ENCODE measurements at places on chromosomes 16 and 17.

GRCh38 chr16:684961-685696 is 995 bp upstream of the JMJD8 start:
- DNase-seq: no peak

DNA sequence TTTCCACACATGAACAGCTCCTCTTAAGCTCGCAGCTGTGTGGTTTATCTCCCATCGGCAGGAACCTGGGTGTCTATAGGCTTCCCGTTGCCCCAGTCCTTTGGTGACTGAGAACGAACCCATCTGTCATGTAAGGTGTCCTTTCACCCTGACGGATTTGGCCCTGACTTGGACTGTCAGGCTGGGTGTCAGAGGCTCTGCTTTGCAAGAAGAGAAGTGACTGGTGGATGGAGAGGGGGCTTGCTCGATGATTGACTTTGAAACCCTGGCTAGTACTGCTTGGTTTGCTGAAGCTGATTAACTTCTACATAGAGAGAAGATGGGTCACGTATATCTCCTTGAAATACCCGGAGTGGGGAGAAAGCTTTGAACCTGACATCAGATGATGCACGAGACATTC is 42.9 kb downstream of the COX4I1 start:
- DNase-seq: no peak

DNA sequence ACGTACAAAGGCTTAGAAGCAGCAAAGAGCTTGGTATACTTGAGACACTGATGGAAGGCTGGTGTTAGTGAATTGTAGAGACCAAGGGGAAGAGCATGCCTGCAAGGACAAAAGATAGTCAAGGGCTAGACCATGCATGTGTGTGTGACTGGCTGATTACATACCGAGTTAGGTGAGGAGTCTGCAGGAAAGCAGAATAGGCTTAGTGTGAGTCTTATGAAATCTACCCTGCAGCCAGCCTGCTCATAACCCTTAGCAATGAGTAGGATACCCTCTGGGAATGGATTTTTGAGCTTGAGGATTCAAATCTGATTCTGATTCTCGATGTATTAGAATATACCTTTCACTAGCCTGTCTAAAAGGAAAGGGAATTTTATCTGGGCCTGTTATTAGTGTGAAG is 77.0 kb downstream of the TANGO6 start:
- no peak for DNase-seq

DNA sequence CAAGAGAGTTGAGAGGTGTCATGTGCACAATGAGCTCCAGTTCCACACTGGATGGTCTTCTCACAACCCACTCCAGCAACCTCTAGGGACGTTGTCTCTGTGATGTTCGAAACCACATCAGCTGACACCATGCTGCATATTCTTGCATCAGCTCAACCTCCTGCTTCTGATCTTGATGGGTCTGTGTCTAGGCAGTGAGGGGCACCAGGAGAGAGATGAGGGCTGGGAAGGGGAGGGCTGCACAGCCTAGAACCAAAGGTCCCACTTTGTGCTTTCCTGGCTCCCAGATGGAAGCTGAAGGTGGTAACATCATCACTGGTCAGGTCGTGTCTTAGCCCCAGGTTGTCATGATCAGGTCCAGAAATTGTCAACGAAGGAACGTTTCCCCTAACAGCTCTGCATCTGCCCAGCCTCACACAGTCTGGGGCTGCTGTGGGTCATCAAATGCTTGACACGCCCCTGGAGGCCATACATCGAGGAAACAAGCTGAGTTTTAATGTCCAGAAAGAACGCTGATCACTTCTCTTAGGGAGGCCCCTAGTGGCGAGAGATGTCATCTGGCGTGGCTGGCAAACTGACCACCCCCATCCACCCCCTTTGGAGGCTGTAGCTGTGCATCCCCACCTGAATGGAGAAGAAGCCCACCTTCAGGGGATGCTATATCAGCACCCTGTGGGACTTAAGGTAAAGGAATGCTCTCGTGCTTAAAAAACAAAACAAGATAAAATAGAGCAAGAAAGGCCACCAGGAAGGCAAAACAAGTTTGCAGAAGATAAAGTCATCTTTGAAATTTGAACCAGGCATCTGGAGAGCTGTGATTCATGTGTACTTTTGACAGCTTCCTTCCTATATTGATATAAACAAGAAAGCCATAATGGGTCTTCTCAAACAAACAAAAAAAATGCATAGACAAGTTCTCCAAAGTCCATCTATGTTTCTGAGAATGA is 58.3 kb downstream of the WIPI1 start:
- DNase-seq: no peak

DNA sequence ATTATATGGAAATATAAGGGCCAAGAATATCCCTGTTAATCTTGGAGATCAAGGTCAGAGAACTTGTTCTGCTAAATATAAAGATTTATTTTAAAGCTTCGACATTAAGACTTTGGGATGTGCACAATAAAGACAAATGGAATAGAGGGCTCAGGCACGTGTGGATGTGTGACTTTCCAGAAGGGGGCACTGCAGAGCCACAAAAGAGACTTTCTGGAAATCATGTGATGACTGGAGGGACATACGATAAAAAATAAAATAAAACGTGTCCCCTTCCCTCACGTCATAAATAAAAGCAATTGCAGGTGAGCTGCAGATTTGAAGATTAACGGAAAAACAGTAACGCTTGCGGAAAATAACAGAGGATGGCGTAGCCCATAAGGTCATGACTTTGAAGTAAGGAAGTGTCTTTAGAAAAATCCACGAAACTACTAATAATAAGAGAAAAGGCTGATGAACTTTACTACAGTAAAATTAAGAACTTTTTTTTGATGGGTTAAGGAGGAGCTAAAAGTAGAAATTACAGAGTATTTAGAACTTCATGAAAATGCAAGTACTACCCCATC is 9.4 kb upstream of the ENGASE start:
- DNase-seq: no peak

GRCh38 chr16:27779641-27780164 is 229.8 kb downstream of the KATNIP start:
- no peak for DNase-seq

GRCh38 chr17:607361-608147 is 107.1 kb downstream of the VPS53 start:
- DNase-seq: no peak

DNA sequence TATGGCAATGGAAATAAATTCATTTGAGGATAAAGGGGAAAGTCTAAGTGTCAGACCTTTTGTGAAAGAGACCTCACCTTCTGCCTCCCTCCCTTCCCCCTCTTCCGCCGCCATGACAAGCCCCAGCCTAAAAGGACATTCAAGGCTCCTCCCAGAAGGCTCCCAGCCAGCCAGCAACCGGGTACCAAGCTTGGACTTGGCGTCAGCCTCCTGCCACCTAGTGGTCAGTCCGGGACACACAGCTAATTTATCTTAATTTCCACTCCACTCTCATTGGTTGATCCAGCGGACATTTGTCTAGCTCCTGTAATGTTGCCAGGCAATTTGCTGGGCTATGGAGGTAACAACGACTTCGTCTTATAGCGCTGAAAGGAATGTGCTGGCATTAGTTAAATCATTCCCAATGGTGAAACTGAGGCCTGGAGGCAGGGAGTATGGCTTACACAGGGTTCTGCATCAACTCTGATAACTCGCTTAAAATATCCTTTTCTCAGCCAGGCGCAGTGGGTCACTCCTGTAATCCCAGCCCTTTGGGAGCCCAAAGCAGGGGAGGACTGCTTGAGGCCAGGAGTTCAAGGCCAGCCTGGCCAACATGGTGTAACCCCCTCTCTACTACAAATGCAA is 19.3 kb upstream of the CLEC3A start:
- DNase-seq: no peak

DNA sequence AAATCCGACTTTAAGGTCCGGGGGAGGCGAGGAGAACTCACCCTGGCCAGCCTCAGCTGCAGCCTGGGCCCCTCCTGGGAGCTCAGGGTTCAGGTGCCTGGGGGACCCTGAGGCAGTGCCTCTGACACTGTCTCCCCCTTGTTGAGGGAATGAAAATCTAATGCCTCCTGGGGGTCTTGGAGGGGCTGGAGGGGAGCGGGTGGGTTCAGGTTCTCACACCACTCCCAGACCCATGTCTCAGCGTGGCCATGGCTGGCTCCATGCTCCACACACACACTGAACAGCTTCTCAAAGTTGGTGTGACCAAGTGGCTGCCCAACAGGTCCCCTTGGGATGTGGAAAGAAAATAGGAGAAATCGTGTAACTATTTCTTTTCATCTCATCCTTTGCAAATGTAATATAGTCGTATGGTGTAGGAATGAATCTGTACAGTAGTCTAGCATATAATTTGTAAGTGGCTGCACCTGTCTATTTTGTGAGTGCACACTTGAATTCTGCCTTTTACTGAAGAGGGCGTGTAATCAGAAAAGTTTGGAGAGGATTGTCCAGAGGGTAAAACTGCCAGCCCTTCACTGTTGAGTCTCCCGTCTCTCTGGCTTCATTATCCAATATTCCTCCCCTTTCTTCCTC is 788 bp upstream of the PRCD start:
- DNase-seq: no peak

- no peak for DNase-seq
Observed at GRCh38 chr17:72970246-72970645, 122.2 kb downstream of the SLC39A11 start.

- DNase-seq: no peak
Observed at GRCh38 chr16:50819706-50820105, 77.8 kb downstream of the CYLD start.

DNA sequence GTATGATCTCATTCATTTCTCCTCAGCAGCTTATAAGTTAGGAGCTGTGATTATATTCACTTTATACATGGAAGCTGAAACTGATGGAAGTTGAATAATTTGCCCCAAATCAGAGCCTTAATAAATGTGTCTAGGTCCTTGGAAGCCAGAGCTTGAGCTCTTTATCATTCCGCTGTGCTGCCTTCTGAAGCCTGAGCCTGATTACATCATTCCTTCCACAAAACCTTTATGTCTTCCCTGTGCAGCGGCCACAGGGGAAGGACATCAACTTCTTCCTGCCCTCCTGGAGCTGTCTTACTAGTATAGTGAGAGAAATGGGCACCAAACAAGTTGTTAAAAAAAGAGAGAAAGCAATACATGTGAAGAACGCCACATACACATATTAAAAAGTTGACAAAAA is 6.8 kb downstream of the TNRC6C start:
- no peak for DNase-seq

DNA sequence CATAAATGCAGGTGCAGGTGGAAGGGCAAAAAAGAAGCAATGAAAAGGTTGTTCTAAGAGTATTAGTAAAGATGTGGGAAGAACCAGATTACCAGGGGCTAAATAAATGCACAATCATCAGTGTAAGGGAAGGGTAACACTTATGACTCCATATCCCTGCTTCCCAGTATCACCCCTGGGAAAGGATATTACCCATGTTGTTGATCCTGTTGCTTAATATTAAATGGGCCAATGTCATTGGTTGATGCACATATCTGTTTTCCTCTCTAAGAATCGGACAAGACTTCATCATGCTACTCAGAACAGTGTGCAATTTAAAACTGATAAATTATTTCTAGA is 34.7 kb upstream of the ABCA6 start:
- no peak for DNase-seq

GRCh38 chr17:7217113-7217987 is 2.3 kb downstream of the DLG4 start:
- DNase-seq: no peak

- no peak for DNase-seq
Observed at GRCh38 chr16:72311426-72311825, 139.5 kb upstream of the PMFBP1 start.

DNA sequence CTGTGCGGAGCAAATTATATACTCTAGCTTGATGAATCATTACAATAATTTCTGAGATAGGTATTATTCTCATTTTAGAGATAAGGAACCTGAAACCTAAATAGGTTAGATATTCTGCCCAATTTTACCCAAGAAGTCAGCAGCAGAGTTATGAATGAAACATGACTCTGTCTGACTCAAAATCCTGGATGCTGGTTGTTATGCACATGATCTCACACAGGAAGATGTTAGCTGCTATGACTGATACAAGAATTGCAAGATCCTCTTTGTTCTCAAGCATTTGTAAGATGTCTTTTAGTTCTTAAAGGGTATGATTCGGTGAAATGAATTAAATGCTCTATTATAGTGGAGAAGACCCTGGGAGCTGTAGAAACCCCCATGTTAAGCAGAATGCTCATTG is 447.8 kb downstream of the KIF2B start:
- DNase-seq: no peak

DNA sequence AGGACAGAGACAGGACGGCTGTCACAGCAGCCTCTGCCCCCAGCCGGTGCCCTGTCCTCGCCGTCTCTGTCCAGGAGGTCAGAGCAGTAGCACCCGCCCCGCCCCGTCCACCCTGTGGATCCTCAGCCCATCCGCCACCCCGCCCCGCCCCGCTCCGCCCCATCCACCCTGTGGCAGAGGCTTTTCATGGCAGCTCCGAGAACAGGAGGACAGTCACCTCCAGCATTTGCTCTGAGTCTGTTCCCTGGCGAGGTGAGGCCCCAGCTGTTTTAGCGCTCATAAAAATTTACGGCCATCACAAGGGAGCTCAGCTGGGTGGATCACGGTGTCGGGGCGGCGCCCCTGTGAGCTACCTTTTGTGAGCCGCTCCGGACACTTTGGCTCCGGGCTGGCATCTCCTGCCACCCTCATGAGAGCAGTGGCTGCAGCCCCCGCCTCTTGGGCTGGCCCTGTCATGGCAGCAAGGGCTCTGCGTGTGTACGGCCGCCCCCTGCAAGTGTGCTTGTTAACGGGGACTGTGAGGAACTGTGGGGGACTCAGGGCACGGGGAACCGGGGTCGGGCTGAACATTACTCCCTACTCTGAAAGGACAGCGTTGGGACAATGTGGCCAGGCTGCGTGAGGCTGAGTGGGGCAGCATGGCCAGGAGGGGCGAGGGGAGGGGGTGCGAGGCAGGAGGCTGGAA is 32.3 kb upstream of the GNG13 start:
- DNase-seq: no peak

GRCh38 chr17:38981636-38982035 is 14.4 kb upstream of the FBXO47 start:
- DNase-seq: no peak

GRCh38 chr16:16095646-16096045 is 127.6 kb downstream of the ABCC6 start:
- DNase-seq: no peak

- no peak for DNase-seq
Observed at GRCh38 chr17:80102664-80103448, 1.5 kb downstream of the GAA start.

DNA sequence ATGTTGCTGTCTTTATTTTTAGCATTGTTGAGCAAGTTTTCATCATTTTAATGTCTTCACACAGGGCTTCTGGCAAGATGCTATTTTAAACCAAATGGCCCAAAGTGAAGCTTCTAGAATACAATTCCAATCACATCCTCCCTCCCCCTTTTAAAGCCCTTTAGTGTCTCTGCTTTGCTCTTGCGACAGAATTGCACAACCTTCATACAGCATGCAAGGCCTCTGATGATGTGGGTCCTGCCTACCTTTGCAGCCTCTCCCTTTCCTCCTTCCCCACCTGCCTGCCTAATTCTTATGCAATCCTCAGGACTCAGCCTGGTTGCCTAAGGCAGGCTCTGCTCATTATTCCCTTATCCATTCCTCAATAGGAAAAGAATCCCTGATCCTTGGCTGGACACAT is 381.7 kb downstream of the SLC39A11 start:
- no peak for DNase-seq

GRCh38 chr17:63842173-63842539 is 329 bp downstream of the SMARCD2 start:
- no peak for DNase-seq

- DNase-seq: no peak
Observed at GRCh38 chr17:19388791-19389785, 2.1 kb upstream of the MFAP4 start.

- no peak for DNase-seq
Observed at GRCh38 chr16:69106491-69107315, 1.2 kb downstream of the HAS3 start.

GRCh38 chr17:81419319-81419885 is 24.1 kb downstream of the BAHCC1 start:
- no peak for DNase-seq

GRCh38 chr17:74345433-74346241 is 16.0 kb downstream of the BTBD17 start:
- no peak for DNase-seq

Measured in cortex of kidney (tissue), 1 donor.